ENCODE measurements at places on chromosomes 7 and 10.

GRCh38 chr10:73997461-73997786 is 492 bp upstream of the VCL start:
- no peak for DNase-seq

DNA sequence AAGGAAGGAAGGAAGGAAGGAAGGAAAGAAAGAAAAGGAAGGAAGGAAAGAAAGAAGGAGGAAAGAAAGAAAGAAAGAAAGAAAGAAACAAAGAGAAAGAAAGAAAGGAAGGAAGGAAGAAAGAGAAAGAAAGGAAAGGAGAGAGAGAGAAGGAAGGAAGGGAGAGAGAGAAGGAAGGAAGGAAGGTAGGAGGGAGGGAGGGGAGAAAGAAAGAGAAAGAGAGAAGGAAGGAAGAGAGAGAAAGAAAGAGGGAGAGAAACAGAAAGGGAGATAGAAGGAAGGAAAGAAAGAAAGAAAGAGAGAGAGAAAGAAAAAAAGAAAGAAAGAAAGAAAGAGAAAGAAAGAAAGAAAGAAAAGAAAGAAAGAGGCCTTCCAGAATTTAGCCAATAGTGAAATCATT is 204.9 kb downstream of the DGKB start:
- DNase-seq, result no peak

DNA sequence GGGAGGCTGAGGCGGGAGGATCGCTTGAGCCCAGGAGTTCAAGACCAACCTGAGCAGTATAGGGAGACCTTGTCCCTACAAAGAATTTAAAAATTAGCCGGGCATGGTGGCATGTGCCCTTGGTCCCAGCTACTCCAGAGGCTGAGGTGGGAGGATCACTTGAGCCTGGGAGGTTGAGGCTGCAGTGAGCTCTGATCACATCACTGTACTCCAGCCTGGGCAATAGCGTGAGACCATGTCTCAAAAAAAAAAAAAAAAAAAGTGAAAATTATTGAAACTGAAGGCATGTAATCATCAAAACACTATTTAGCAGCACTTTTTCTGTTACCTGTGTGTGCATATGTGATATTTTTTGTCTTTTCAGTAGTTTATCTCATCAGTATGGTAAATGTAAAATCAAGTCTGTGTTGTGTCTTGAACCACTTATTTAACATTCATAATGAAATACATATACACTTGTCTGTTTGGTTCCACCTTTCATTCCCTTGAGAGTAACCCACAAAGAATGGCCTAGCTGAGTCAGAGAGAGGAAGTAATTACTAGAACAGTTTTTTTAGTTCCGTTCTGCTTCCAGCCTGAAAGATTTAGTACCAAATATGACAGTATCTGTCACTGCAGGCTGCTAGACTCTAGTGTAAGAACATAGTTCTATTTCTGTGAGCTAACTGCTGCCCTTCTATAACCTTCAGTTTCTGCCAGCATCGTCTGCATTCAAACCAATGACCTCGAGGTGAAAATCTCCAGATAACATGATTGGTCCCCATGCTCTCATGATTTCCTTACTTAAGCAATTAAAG is 68.6 kb downstream of the MMRN2 start:
- no peak for DNase-seq

DNA sequence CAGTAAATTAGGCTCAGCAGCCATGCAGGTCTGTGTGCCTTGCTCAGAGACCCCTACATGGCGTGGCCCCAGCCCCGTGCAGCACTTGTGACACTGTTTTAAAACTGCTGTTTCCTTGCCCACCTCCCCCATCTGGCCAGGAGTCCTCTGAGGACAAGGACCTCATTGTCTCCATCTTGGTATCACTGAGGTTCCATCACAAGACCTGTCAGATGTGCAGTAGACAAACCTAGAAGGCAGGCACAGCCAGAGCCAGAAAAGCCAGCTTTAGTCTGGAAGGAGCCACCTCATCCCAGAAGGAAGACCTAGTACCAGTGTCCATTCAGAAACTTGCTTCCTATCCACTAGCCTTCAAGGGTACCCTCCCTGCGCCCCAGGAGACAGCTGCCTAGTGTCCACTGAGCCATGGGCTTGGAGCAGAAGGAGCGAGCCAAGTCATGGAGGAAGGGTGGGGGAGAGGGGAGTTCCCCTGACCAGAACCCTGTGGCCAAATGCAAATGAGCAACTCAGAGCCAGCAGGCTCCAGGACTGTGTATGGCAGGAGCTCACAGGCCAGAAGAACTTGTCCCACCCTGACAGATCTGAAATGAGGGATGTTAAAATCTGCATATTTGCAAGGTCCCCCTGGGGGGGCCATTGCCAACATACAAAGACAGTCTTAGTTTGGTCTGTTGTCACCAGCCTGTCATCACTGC is 176.1 kb downstream of the SH3PXD2A start:
- DNase-seq, result no peak

DNA sequence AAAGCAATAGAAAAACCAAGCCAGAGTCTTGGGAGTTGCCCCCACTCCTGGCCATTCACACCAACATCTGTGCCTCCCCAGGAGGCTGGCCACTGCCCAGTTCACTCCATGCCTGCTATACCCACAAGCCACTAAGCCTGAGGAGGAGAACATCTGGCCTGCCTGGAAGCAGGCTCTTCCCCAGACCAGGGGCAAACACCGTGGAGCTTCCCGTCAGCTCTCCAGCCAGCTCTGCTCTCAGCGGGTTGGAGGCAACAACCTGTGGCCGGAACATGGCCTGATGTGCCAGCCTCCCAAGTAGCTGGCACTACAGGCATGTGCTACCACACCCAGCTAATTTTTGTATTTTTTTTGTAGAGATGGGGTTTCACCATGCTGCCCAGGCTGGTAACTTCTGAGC is 9.1 kb upstream of the PTPRN2 start:
- no peak for DNase-seq

GRCh38 chr7:107946451-107946850 is 55.5 kb downstream of the DLD start:
- DNase-seq, result no peak

GRCh38 chr7:76155938-76156337 is 45.8 kb upstream of the SRRM3 start:
- no peak for DNase-seq

DNA sequence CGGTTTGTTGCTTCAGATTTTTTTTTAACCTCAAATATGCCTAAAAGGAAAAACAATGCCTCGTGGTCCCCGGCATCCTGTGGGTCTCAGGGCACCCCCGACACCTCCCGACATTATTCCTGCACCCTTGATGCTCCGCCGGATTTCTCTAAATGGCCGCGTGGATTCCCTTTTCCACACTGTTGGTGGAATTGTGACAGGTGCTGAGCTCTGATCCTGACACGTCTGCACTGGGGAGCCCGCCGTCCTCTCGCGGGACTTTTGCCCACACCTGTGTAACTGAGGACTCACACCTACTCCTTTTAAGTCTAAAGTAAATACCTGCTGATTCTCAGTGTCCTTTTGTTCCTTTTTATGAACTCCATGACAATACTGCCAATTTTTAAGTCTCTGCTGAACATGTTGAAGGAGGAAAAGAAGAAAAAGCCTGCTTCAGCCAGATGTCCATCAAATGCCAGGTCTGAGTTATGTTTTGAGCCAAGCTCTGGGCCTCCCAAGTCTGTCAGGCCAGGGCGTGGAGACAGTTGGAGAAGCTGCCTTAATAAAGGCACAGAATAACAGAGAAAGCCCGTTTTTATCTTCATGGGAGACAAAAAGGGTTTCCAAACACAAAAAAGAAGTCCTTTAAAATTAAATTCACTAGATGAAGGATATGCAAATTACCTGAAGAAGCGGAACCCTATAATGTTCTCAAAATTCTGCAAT is 568.2 kb downstream of the DNAJB6 start:
- no peak for DNase-seq

GRCh38 chr7:50661345-50662040 is 96.3 kb upstream of the DDC start:
- no peak for DNase-seq

DNA sequence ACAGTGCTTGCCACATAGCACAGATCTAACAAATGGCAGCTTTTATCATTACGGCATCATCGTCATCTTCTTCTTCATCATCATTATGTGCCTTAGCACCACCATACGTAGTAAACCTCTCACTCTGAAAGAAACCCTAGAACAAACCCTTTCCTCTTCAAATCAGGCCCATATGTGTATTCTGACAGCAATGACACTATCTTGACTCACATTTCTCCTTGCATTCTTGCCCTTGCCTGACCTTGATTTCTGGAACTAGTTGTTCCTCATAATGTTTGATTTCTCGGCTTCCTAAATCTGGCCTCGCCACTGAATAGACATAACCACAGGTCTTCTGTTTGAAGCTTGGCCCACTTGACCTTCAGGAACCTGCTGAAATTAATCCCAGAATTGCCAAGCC is 115.3 kb downstream of the DGKI start:
- no peak for DNase-seq

GRCh38 chr7:127692200-127692599 is 40.2 kb downstream of the SND1 start:
- DNase-seq, result no peak

DNA sequence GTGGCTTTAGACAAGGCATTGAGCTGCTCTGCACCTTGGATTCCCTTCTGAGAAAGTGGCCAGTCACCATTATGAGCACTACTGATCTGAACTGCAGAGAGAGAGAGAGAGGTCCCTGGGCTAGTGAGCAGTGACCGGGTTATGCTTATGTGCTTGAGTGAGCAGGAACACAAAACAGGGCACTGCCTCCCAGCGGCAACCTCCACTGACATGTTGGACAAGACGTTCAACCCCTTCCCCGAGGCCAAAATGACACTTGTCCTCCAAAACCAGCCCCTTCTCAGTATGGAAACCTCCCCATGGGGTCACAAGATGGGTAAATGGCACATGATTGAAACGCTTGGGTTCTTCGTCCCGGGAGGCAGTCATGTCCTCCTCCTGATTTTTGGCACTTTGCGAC is 339.4 kb upstream of the ZMIZ1 start:
- no peak for DNase-seq

DNA sequence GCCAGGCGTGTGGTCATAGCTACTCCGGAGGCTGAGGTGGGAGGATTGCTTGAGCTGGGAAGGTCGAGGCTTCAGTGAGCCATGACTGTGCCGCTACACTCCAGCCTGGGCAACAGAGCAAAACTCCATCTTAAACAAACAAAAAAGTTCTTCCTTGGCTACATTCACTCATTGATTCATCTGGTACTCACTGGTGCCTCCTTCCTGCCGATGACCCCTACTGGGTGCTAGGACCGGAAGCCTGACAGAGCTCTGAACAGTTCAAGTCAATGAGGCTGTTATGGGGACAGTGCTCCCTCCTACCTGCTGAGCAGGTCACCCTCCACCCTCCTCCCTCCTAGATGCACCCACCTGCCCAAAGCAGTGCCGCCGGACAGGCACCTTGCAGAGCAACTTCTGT is 4.9 kb downstream of the PCOLCE start:
- no peak for DNase-seq

DNA sequence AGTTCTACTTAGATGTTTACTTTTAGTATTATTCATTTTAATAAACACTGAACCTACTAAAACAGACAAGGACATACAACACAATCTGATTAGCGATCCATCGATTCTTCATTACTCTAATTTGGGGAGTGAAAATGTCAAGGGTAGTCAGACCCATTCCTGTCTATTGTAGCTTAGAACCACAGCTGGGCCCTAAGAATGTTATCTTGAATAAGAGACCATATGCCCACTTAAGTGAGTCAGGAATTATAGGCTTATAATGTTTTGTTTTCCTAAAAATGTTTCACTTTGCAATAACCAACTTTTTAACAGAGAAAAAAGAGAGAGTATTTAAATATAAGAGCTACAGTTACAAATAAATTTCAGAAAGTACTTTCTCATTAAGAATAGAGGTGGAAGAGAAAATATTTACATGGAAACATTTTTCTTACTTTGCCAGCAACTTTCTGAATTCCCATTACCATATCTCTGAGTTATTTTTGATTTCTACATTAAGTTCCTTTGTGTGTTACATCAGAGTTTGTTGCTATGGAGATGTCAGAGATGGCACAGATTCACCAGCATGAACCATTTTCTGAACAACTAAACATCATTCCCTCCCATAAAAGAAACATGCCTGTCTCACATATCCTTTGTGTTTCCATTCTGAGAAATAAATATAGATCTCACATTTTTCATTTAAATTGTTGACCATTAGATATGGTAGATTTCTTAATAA is 75.4 kb upstream of the SLC13A1 start:
- no peak for DNase-seq

GRCh38 chr7:73831584-73831833 is 713 bp downstream of the CLDN4 start:
- no peak for DNase-seq
